ENCODE measurements at places on chromosomes 3 and 15.
A peak's percentile ranks its signal among the peaks of the same experiment; 100 is the strongest.

DNA sequence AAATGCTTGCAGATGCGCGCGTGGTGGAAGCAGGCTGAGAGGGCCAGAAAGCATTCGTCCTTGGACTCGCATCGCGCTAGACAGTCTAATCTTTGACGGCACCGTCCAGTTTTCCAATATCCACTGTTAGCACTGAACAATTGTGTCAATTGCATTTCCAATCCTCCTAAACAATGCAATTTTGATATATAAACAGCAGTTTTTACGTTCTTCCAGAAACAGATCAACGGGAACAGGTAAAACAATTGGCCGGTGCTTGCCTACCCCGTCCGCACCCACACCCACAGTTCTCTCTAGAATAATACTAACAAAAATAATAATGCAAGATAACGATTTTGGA, 17.2 kb downstream of the CPN2 start:
- DNase-seq: no peak

DNA sequence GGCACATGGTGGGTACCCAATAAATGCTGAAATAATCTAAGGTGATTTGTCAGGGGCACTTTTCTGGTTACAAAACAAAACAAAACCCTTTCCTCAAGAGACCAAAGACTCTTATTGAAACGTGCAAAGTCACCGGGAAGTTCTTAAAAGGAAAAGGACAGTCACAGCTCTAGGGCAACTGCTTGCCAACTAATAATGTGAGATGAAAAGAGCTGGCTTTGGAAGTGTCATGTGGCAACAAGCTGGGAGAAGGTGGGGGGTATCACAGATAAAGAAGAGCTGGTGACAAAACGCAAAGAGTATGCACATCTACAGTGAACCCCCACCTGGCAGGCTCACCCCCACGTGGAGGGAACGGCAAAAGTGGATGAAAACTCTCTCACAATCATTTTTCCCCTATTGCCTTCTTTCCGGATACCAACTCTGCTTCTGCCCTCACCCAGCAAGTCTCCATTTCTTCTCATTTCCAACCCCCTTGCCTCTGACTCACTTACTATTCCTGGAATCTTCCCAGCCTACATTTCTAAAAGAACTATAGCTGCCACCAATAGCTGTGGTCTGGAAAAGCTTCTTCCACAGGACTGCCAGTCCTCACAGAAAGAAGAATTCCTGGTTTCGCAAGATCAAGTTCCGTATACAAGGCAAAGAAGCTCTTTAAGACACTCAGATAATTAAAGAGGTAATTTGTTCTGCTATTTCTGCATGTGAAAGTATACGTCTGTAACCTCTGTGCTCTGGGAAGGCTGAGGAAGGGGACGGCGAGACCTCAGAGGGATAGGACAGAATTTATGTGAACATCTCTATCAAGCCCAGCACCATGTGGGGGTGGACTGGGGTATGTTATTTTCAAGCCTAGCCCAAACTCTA, 21.8 kb upstream of the ANPEP start:
- DNase-seq: no peak

DNA sequence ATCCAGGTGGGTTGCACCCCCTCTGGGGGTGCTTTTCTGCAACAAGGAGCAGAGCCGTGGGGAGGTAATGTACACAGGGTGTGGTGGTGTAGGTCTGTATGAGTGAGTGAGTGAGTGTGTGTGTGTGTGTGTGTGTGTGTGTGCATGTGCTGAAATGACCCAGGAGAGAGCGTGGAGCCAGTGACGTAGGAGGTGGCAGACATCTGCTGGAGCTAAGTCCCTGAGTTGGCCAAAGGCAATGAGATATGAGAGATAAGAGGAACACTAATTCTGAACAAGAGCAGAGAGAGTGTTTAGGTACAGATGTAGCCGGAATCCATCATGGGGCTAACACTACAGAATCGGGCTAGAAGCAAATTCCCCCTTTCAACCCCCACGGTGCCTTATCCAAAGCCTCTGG, 27.6 kb downstream of the BDH1 start:
- DNase-seq: no peak

GRCh38 chr15:28084547-28084946, 14.6 kb downstream of the OCA2 start:
- DNase-seq: no peak

- DNase-seq: no peak
Measured at GRCh38 chr15:35630532-35630931, 84.6 kb upstream of the DPH6 start.

DNA sequence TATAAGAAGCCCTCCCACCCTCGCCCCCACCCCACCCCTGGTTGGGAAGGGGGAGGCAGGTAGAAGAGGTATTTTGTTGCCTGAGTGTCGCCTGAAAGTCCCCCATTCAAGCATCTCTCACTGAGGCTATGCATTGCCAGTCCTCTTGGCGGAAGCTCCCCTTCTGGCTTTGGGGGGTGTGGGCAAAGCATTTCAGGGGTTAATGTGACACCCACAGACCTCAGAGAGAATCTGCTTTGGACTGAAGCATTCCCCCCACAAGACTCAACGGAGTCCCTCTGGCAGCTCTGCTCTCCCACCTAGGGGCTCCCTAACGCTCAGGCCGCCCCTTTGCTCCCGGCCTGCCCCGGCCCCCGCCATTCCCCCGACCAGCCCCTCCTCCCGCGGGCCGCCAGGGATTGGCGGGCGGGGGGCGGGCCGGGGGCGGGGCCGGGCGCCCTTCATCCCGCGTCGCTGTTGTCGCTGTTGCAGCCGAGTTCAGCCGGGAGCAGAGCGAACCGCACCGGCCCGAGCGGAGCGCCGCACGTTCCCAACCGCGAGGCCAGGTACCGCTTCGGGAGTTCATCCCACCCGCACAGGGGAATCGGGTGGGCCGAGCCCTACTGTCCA, at the start of gene SLC38A3:
TSS of gene SLC38A3 (plus strand) at position 468 of the 609 bp plus-strand sequence. CDS start 8,929 bp downstream, outside the sequence.
- no peak for DNase-seq

DNA sequence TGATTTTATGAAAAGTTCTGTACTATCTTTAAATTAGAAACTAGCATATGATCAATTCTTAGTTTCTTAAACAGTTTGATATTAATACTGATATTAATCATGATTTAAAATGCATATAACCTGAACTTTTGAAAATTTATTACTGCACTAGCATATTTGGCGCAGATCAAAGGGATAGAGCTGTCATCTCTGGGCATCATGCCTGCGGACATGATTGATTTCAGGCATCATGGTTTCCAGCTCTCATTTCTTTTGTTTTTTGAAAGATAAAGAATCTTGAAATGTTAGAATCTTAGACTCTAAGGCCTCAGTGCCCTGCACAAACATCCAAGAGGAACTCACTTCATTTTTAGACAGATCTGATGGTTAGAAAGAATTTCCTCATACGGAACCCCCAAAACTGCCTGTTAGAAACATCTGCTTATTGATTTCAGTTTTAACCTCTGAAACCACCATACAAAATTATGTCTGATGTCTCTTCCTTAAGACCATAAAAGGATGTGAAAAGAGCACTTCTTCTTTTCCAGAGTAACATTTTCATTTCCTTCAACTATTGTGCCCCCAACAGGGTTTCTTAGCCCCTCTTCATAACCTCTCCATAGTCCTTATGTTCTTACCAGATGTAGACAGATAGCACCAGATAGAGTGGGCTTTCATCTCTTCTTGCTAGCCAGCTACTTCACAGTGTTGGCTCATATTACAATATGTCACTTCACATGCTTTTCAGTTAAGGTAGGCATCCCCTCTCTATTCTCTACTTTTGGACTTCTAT, 110.8 kb downstream of the BBX start:
- no peak for DNase-seq

DNA sequence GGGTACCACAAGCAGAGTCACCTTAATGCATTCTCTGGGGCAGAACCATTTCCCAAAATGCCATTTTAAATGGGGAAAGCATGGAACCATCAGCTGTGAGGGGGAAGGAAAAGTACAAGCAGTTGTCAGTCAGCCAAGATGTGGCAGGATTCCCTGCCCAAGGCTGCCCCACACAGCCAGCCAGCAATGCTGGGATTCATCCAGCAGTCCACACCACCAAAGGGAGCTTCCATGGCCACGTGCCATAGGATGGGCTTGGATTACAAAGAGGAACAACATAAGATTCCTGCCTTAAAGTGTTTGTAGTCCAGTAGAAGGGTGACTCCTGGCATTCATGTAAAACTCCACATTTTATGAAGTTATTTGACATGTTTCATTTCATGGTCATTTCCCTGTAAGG, 233.3 kb downstream of the SHOX2 start:
- DNase-seq: no peak

- no peak for DNase-seq
Measured at GRCh38 chr15:76978522-76979330, 16.2 kb upstream of the PSTPIP1 start.

GRCh38 chr3:192916371-192917027, 1.2 kb downstream of the MB21D2 start:
- no peak for DNase-seq

- no peak for DNase-seq
Measured at GRCh38 chr3:158520433-158520832, 50.6 kb upstream of the MLF1 start.

DNA sequence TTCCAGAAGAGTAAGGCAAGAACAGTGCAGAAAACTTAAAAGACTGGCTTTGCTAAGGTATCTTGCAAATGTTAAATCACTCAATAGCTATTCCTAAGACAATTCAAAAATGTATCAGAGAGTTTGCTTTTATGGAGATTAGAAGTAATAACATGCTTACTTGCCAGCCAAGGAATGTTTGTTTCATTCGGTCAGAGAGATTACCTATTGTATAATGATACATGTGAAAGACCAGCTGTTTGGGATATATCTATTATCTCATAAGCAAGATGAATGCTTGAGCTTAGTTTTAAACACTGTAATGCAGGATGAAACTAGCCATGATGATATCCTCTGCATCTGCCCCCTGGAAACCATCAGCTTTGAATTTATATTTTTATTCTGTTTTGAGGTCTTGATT, 70.7 kb downstream of the MAP2K5 start:
- DNase-seq: no peak

DNA sequence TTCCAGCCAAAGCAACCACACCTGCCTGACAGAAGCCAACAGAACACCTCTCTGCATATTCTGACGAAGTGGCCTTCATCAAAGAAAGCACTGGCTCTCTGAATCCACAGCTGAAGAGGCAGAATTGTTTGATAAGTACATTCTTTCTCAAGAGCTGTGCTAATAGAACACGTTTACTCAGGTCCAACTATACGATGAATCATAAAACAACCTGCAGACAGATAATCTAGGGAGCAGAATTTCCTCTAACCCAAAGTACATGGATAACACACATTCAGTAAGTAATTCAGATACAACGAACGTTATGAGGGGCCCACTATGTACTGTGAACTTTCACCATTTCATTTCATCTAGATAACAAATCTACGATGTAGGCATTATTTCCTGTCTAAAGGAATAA, 25.4 kb downstream of the ALDH1A2 start:
- DNase-seq: no peak

GRCh38 chr3:129555616-129556357, 12.8 kb downstream of the H1-8 start:
- DNase-seq: no peak

DNA sequence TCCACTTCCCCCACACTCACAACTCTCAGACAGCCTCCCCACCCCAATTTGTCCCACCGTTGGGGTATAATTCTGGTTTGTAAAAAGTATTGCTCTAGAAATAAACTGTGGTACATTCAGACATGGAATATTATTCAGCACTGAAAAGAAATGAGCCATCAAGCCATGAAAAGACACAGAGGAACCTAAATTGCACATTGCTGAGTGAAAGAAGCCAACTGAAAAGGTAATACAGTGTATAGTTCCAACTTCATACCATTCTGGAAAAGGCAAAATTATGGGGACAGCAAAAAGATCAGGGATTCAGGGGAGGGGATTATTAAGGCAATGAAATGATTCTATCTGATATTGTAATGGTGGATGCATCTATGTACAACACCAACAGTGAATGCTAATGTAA, 10.5 kb downstream of the ANXA2 start:
- no peak for DNase-seq

DNA sequence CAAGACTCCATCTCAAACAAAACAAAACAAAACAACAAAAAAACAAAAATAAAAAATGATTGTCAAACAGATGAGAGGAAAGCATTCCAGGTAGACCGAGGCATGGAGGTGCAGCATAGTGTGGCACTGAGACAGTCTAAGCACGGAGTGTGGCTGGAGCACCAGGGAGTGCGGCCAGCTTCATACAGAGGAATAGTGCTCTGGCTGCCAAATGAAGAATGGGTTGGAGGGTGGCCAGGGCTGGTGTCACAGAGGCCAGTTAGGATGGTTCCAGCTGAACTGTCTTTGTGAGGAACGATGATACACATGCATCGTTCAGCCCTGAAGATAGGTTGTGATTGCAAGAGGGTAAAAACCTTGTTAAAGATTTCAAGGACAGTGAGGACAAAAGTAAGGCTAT, 28.3 kb downstream of the MITF start:
- DNase-seq: no peak

- DNase-seq: no peak
Measured at GRCh38 chr15:72591361-72591760, 63.1 kb upstream of the GOLGA6B start.

- DNase-seq: no peak
Measured at GRCh38 chr15:37860896-37861295, 73.5 kb upstream of the TMCO5A start.

DNA sequence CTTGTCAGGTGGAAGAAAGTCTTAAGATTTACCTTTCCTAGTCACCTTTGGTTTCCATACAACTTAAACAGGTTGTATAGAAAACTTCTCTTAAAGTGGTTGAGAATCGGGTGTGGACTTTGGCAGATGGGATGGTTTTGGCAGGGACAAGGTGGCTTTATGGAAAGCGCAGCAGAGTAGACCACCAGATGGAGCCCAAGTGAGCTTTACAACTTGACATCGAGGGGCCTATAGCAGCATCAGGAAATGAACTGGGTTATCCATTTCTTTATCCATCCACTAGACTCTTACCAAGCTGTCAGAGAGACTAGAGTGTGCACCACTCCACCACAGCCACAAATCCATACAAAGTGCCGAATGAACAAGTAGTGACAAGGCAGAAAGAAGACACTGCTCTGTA, 85.3 kb upstream of the MBNL1 start:
- DNase-seq: no peak

- DNase-seq: peak; percentile 90
Measured at GRCh38 chr3:173395412-173396181, 1.9 kb upstream of the NLGN1 start.

GRCh38 chr3:111903067-111903511, 44.0 kb downstream of the PHLDB2 start:
- DNase-seq: no peak

- no peak for DNase-seq
Measured at GRCh38 chr3:178059836-178060235, 476.4 kb upstream of the KCNMB2 start.

- DNase-seq: no peak
Measured at GRCh38 chr15:89406218-89406939, 71.8 kb upstream of the POLG start.

GRCh38 chr3:101868534-101869464, 19.5 kb downstream of the NFKBIZ start:
- no peak for DNase-seq

GRCh38 chr15:82128401-82129148, 82.8 kb upstream of the MEX3B start:
- no peak for DNase-seq
